Body of pancreas (tissue), 4 donors: ENCODE measurements at places on chromosomes 2 and 18.
A peak's percentile ranks its signal among the peaks of the same experiment; 100 is the strongest.

GRCh38 chr2:209367075-209367747, 56.6 kb upstream of the MAP2 start:
- DNase-seq, result no peak

DNA sequence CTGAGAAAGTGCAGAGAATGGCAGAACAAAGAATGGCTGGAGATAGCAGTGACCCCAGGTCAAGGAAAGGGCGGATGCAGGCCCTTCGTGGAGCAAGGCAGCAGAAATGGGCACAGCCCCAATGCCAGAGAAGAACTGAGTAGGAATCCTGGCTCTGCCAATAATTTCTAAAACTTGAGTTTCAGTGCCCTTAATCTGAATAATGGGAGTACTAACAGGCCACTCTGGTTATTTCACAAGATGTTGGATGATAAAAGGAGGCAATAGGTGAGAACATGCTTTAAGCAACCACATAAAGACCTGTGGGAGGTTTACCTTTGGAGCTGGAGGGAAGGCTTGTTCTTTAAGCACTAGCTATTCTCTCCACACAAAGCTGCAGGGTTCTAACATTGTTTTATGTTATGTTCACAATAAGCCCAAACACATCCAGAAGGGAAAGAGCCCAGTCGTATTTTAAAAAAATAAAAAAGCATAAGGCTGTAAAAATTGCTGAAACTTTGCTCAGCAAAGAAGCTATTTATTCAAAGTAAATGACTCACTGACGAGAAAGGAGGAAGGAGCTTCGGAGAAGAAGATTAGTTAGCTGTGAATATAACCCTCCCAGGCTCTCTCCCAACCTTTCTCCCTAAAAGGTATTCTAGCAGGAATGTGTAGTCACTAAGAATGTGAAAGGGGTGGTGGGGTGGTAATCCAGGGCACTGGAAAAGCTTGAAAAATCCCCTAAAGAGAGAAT, 470.2 kb downstream of the TXNL1 start:
- DNase-seq, result peak; percentile 40

- DNase-seq, result no peak
Measured at GRCh38 chr2:237182422-237183123, 96.9 kb downstream of the COPS8 start.

DNA sequence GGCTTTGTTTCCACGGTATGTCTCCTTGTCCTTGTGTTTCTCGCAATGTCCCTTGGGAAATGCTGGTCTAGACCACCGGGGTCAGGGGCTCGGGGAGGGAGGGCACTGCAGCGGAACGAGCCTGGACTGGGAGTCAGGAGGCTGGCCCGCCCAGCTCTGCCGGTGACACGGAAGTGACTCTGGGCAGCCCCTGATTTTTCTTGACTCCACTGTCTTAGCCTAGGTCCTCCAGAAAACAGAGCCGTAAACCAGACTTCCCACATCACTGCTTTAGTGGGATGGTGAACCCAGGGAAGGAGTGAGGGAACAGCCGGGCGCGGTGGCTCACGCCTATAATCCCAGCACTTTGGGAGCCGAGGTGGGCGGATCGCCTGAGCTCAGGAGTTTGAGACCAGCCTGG, 144.2 kb downstream of the ASB1 start:
- no peak for DNase-seq

- DNase-seq, result no peak
Measured at GRCh38 chr2:101230541-101231001, 22.1 kb upstream of the CNOT11 start.

- peak; percentile 2 for DNase-seq
Measured at GRCh38 chr2:214881647-214882202, 72.2 kb upstream of the BARD1 start.

DNA sequence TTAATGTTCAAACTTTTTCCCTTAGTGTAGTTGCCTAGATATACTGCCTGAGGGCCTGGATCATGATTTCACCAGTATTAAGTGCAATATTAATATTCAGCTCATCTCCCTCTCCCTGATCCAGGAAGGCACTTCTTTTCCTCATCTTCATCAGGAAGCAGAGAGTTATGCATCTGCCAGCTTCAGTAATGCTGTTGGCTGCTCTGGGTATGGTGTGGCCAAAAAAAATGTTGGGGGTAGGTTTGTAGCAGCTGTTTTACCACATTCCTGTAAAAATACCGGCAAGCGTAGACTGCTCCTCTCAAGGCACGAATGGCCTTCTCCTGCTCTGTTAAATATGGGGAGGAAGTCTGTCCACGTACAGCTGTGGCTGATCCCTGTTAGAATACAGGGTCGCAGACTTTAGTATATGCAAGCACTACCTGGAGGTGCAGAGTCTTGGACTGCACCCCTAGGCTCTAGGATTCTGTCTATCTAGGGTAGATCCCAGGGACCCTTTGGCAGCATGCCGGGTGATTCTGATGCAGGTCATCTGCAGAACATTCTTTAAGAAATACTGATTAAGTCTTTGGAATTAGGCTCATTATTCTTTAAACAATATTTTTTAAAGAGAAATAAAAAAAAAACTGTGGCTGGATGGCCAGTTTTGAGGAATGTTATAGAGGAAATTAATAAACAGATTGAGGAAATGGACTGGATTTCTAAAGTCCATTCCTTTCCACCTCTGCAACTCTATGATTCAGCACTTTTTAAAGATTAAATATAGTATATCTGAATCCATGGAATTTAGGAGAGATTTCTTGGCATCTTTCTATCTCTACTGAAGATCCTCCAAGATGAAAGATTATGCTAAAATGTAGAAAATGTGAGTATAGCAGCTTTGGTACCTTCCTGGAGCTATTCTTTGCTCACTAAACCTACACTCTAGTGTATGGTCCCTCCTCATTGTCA, 21.0 kb upstream of the GLS start:
- DNase-seq, result no peak

- no peak for DNase-seq
Measured at GRCh38 chr2:40654346-40654745, 202.5 kb upstream of the SLC8A1 start.

DNA sequence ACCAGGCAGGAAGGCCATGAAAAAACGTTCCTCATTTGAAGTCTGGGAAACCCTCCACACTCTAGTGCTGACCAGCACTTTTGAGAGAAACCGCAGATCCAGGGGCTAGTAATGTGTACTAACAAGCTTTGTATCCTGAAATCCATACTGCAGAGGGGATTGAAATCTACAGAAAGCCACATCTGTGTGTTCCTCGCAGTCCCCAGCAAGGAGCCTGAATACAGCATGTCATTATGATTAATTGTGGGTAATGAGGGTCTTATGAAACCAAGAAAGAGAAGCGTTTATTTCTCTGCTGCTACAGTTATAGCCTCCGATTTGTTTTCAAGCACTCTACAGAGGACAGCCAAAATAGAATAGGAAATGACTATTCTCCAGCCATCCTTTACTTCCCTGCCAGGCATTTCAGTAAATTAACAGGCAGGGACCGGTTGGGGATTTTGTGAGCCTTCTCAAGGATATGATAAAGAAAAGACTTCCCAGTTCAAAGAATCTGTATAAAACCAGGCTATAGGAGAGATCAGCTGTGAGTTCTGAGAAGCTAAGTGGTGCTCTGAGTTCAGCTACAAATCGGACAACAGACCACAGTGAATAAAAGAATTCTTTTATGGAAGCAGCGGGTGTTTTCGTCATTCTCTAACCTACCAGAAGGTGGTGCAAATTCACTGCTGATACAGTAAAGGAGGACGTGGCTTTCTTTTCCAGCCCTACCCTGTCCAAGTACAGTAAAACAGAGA, 133.4 kb downstream of the INSIG2 start:
- peak; percentile 72 for DNase-seq

DNA sequence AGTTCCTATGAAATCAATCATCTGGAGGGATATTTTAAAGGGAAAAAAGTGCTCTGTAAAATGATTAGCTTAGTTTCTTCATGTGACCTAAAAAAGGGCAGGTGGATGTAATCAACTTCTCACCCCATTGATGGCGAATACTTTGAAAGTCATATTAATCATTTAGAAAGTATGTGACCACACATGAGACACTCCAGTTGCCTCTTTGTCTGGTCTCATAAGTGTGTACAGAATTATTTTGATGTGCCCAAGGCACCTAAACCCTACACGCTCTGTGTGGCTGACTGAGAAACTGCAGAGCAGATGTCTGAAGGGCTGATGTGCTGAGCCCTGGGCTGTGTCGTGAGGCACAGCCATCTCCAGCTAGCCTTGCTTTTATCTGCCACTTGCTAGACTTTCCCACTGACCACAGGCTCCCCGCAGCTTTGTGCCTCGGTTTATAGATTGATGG, 26.9 kb downstream of the SGPP2 start:
- DNase-seq, result no peak

- DNase-seq, result no peak
Measured at GRCh38 chr2:36798724-36799123, 102.2 kb downstream of the VIT start.

- no peak for DNase-seq
Measured at GRCh38 chr2:69203166-69203985, 183.7 kb downstream of the GFPT1 start.

GRCh38 chr2:126664639-126665038, 8.7 kb downstream of the GYPC start:
- DNase-seq, result no peak

GRCh38 chr2:24611631-24612030, 120.6 kb downstream of the NCOA1 start:
- no peak for DNase-seq

DNA sequence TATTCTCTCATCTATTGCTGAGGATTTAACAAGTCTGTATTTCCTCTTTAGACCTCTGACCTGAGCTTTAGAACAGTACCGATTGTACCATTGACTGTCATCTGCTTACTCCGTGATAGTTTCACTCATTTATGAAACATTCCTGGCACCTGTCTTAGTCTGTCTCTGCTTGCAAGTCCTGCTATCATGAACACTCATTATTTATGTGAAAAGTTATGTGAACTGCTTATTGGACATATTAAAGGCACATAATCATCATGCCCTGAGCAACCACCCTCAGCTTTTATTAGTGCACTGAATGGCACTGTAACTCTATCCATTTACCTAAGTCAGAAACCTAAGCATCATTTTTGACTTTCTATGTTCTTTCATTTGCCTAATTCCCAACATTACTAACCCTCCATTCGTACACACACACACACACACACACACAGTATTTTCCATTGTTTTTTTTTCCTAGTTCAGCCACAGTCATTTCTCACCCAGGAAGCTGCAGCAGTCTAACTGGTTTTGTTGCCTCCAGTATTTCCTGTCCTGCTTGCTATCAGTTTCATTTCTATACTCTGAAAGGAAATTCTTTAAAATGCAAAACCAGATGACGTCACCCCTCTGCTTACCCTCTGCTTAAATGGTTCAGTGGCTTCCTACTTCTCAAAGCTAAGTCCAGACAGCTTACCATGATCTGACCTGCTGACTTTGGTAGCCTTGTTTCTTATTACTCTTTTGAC, 146.1 kb downstream of the HAUS1 start:
- peak; percentile 35 for DNase-seq

- no peak for DNase-seq
Measured at GRCh38 chr2:226971770-226972169, 135.9 kb downstream of the RHBDD1 start.

- DNase-seq, result no peak
Measured at GRCh38 chr2:203261326-203262159, 22.7 kb downstream of the CYP20A1 start.

DNA sequence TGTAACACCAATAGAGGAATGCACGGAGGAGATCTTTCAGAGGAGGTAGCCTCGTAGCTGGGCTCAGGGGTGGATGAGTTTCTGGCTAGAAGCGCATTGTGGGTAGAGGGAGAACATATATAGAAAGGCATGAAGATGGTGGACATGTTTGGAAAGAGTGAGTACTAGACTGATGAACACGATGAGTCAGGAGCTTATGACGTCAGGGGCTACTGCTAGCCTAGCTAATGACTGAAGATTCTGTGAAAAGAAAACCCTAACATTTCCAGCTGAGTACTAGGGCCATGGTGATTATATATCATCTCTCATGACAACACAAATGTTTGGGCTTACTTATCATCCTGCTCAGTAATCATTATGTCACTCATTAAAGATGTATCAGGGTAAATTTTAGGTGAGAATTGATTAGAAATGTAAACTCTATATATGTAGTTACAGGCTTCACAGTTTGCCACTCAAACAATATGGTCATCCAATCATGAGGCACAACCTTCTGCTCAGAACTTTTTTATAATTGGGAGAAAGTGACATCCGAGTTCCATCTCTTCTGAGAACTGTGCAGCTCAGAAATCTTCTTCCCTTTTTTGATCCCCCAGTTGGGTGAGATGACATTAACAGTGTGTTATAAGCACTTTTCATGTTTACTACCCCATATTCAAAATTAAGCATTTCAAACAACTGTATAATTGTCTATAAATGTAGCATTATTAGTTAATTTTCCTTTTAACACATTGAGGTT, 22.2 kb upstream of the IL1RN start:
- DNase-seq, result no peak

GRCh38 chr2:9799011-9799596, 44.2 kb upstream of the TAF1B start:
- DNase-seq, result no peak

DNA sequence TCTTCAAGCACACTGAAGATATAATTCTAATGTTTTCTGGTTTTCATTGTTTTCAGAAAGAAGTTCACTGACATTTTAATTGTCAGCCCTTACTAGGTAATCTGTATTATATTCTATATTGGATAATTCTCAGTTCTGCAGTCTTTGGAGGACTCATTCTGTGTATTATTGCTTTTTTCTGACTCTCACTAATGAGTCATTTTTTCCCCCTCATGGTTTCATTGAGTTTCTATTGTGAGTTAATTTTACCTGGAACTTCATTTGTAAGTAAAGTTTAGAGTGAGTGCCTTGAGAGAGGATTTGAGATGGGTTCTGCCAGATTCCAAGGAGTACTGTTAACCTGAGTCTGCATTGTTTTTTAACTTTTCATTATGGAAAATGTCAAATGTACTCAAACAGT, 90.4 kb upstream of the LYPD1 start:
- DNase-seq, result no peak

GRCh38 chr2:71000780-71001591, 6.3 kb upstream of the TEX261 start:
- peak; percentile 72 for DNase-seq

DNA sequence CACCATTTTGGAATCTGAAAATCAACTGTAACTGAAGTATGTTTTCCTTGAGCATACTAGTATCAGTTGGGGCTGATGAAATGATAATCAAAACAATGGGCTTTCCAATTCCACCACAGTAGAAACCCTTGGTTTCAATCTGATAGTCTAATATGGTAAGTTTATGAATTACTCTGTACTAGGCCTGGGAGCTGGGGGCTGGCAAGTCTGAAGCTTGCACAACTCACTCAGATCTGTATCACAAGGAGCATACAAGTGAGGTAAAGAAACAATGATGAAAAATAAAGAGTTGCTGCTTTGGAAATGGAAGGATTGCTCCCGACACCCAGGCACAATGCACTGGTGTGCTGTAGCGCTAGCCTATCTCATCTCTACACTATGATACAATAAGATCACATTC, 19.4 kb downstream of the ZEB2 start:
- no peak for DNase-seq

GRCh38 chr2:100460904-100461530, 9.3 kb upstream of the NMS start:
- DNase-seq, result no peak

DNA sequence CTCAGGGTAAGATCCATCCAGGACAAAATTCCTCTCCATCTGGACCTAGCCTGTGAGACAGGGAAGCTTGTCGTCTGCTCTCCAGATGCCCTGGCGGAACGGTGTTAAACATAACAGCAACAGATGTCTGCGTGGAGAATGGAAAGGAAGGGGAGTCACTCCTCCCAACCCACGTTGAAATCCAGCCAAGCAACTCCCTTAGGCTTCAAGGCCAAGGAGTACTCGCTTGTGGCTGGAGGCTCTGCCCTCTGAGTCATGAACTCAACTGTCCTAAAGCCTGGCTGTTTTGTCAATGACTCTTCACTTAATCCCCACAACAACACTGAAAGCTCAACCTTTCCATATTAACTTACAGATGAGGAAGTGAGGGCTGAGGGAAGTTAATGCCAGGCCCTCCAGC, 42.2 kb downstream of the TPO start:
- no peak for DNase-seq
